ENCODE measurements at places on chromosomes 5 and 9. TPM values are rescaled to one million over a fixed set of nuclear protein-coding genes. Genes with fewer than 3 reads are reported as not detected.

The OCLN gene
- 1.4 TPM for total RNA-seq

The ZNG1F gene
- total RNA-seq = 4.4 TPM

The EFNA5 gene
- not detected for total RNA-seq

The PLAC8L1 gene
- 0.67 TPM for total RNA-seq

The GFI1B gene
- total RNA-seq = 3.3 TPM

The TARS1 gene
- total RNA-seq = 46.7 TPM

The ERMP1 gene
- 8.7 TPM for total RNA-seq

The COL23A1 gene
- not detected for total RNA-seq

The NMUR2 gene
- not detected for total RNA-seq

The GAS1 gene
- 0.12 TPM for total RNA-seq

The TMOD1 gene
- total RNA-seq = 3.7 TPM

The SH3PXD2B gene
- total RNA-seq = 0.10 TPM

GRCh38 chr5:54785729-54786591 lies 199.4 kb downstream of the ESM1 start:
- DNase-seq = no peak

GRCh38 chr5:140321796-140322195 lies 18.9 kb upstream of the PFDN1 start:
- no peak for DNase-seq

DNA sequence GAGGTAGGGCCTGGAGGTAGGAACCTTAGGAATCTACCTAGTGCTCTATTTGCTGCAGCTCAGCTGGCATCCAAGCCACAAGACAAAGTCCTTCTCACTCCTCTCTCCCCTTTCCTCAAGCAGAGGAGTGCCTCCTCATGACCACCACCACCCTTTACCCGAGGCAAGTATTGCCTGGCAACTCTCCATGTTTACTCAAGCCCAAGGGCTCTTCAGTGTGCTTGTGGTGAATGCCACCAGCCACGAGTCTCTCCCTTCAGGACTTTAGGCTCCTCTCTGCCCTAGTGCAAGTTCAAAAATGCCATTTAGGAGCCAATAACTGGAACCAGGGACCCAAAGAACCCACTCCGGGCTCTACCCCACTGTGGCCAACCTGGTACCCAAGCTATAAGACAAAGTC lies 514.5 kb upstream of the RGMB start:
- DNase-seq = no peak

DNA sequence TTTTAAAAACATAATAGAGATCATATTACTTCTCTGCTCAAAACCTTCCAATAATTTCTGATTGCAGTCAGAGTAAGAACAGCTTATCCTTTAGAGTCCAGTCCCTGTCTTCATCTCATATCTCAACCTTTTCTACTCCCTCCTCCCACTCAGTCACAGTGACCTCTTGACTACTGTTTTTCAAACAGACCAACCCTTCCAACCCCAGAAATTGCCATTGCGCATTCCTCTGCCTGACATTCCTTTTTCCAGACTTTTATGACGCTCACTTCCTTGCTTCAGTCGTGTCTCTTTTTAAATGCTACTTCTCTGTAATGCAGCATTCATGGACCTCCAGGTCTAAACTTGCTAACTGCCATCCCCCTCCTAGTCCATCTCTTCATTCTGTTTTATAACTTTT lies 800.5 kb downstream of the BRINP1 start:
- no peak for DNase-seq

GRCh38 chr5:34751807-34752736 lies 86.9 kb upstream of the TTC23L start:
- no peak for DNase-seq

DNA sequence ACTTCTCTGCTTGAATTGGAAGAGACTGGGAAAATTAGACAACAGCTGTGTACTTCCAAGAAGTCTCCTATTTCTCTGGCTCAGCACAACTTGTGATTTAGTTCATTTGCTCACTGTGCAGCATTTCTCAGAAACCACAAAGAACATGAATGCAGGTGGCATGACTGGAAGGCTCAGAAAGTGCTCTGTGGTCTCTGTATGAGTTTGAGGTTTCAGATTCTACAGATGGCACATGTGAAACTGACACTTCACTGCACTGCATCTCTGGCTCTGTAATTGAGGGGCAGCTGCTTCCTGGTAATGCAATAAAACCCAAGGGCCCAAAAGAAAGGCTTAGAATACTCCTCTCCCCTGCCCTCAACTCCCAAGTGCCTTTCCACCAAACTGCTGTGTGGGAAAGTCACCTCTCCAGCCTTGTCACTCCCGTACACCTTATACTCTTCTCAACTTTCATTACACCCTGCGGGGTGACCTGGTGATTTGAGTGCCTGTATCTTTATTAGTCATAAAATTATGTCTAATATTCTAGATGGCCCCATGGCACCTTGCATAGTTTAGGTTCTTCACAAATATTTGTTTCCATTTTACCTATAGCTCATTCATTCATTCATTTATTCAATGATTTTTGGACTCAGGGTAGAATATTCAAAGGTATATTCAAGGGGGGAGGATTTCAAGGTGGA lies 82.5 kb downstream of the ESM1 start:
- peak; percentile 89 for DNase-seq

- no peak for DNase-seq
Measured at GRCh38 chr5:139804800-139805397, 9.3 kb downstream of the PSD2 start.

DNA sequence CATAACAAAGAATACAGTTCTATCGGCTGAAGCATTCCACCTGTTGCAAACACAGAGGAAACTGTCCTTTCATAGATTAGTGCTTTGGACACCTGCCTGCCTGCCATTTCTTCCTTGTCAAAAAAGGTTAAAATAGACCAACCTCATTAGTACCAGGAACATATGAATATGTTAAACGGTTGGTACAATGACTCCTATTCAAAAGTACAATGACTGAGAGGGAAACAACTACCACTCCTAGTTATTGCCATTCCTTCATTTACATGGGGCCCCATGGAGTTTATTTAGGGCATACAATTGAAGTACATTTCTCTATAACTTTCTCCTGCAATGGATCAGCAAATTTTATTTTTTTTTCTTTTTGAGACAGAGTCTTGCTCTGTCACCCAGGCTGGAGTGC lies 77.4 kb upstream of the PIP5K1B start:
- DNase-seq = no peak

DNA sequence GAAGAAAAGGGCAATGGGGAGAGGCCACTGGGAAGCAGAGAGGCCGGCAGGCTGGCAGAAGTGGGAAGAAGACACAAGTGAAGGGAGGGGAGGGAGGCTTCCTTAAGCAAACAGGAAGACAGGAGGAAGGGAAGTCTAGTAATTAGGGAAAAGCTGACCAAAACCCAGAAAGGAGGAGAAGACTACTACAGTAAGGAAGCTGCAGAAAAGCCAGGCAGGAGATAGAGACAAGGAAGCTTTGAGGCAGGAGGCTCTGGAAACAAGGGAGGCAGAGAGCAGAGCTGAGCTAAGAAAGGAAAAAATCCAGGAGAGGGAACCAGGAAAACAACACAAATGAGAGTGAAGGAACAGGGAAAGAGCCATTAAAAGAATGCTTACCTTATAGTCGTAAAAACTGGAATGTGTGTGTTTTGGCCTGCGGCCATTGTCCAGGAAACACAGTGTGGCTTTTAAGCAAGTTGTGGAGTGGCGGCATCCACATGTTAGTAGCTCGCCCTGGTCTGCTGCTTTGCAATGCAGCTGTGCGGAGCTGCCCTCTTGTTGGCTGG lies 317.1 kb upstream of the CLINT1 start:
- DNase-seq = no peak

GRCh38 chr9:83065233-83065632 lies 2.3 kb upstream of the RASEF start:
- no peak for DNase-seq

DNA sequence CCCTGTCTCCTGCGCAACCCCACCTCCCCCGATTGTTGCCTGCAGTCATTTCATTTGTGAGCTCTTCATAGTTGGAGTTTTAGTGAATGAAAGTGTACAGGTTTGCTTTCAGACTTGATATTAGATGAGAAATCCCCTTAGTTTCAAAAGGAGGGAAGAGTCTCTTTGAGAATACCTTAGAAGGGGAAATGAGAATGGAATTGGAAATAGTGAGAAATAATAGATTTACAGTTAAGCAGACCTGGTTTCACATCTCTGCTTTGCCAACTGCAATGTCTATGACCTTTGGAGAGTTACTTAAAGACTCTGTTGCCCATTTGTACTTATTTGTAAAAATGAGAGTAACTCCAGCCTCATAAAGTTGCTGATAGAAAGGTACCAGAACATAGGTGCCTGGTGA lies 120.4 kb downstream of the ZNF462 start:
- no peak for DNase-seq

DNA sequence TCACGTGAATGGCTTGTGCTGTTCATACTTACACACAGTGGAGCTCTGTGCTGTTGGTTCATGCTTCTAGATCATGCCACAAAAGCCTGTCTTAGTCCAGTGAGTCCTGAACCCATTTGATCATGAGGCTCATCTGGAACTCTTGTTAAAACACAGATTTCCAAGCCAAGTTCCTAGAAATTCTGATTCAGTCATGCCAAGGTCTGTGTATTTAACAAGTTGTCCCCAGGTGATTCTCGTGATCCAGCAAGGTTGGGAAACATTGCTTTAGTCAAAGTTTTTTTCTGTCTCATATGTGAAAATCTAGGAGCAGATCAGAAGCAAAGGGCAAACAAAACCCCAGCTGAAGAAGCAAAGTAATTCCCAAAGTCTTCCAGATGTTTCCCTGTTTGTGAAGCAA lies 112.5 kb upstream of the GAS1 start:
- no peak for DNase-seq

GRCh38 chr9:107018861-107019545 lies 156.0 kb downstream of the ZNF462 start:
- no peak for DNase-seq

DNA sequence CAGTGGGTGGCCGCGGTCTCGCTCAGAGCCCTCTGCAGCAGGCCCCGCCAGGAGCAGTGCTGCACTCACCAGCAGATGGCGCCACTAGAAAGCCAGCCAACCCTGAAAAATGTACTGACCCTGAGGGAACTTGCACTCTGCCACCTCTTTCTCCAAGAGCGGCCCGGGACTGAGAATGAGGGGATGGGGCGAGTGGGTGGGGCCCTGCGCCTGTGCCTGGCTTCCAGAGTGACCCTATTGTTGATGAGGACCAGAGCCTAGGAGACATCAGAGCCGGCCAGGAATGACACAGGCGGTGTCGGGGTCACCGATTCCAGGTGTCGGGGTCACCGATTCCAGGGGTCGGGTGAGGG lies 2.9 kb upstream of the IL17B start:
- DNase-seq = peak; percentile 62

DNA sequence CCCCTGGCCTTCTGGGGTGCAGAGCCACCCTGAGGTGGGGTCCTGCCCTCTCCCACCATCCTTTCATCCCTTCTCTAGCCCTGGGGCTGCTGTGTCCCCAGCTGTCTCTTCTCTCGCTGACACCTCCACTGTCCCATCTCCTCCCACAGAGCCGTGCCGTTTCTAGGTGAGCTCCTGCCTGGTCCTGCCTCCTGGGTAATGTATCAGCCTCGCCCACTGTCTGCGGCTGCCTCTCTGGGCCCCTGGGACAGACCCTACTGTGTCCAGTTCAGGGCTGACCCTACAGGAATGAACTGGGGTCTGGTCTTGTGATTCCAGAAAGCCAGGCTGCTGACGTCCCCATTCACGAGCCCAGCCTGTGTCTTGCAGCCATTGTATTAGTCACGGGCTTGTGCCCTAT lies 4.1 kb downstream of the PAEP start:
- no peak for DNase-seq

GRCh38 chr9:125946397-125946796 lies 199.2 kb downstream of the PBX3 start:
- no peak for DNase-seq

- DNase-seq = no peak
Measured at GRCh38 chr5:134614450-134615085, 18.1 kb downstream of the SAR1B start.

- no peak for DNase-seq
Measured at GRCh38 chr5:31021181-31021624, 172.3 kb upstream of the CDH6 start.

GRCh38 chr9:81656004-81656403 lies 33.3 kb downstream of the TLE1 start:
- DNase-seq = no peak

DNA sequence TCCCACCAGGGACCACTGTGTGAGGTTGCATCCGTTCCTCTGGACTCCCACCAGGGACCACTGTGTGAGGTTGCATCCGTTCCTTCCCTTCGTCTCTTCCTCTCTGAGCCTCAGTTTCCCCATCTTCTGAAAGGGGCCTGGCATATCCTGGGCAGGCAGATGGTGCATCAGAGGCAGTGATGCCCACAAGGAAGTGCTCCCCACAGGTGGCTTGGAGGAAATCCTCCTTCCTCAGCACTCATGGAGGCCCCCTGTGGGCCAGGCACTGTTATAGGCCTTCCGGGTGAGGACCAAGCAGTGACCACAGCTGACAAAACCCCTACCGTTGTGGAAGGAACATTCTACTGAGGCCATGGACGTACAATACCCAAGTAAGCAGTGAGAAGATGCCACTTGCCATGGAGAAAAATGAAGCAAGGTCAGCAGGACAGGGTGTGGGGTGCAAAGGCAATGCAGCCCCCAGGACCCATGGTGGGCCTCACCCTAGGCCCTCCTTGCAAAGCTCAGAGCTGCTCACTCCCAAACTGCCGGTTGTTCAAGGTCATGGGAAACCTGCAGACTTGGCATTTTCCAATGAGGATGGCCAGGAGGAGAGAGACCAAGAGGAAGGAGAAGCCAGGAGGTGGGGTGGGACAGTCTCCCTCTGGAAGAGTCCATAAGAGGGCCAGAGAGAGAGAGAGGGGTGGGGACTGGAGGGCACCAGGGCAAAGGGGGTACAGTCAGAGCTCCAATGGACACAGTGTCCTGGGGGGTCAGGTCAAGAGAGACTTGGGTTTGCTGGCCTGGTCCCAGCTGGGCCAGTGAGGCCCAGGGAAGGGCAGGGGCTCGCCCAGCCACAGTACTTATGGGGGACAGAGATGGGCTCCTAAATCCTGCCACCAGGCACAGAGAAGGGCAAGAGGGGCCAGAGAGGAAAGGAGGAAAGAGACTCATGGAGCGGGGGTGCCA lies 51.1 kb downstream of the C9orf50 start:
- DNase-seq = no peak

DNA sequence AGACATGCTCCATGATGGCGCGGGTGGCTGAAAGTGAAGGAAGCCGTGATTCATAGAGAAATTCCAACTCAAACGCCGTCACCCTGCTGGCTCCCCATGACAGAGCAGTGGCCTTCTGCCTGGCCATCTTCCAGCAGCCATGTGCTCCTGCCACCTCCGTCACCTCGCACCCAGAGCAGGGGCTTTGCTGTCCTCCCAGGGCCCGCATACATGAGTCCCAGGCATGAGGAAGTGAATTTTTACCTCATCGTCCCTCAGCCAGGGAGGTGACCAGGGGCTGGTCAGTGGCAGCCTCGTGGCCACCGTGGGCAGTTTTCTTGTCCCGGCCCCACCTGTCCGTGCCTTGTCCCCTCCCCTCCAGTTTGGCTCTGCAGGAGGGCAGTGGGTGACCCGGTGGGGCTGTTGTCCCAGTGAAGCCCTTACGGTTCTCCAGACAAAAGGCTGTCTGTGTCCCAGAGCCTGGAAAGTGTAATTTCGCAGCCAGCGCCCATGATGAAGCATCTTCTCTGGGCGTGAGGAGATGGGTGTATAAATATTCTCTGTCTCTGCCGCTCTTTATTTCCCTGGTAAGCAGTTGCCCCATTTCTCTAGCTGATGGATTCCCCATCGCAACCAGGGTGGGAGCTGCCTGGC lies 124.0 kb upstream of the LMX1B start:
- no peak for DNase-seq
